ENCODE measurements at places on chromosomes 1 and 21. TPM values are rescaled to one million over a fixed set of nuclear protein-coding genes. Genes with fewer than 3 reads are reported as not detected.
A peak's percentile ranks its signal among the peaks of the same experiment; 100 is the strongest.

Gene PRKCZ
- 22.1 TPM for total RNA-seq

Gene SPATA45
- total RNA-seq, result not detected

Gene CYYR1
- total RNA-seq, result 3.6 TPM

Gene IL12RB2
- total RNA-seq, result 0.43 TPM

Gene INSRR
- total RNA-seq, result not detected

Gene FGGY
- total RNA-seq, result 72.2 TPM

- DNase-seq, result no peak
Observed at GRCh38 chr1:91124989-91125417, 103.2 kb upstream of the ZNF644 start.

GRCh38 chr1:235873045-235873444, 6.3 kb upstream of the LYST start:
- DNase-seq, result no peak

GRCh38 chr1:36257375-36257767, 33.1 kb downstream of the THRAP3 start:
- DNase-seq, result no peak

DNA sequence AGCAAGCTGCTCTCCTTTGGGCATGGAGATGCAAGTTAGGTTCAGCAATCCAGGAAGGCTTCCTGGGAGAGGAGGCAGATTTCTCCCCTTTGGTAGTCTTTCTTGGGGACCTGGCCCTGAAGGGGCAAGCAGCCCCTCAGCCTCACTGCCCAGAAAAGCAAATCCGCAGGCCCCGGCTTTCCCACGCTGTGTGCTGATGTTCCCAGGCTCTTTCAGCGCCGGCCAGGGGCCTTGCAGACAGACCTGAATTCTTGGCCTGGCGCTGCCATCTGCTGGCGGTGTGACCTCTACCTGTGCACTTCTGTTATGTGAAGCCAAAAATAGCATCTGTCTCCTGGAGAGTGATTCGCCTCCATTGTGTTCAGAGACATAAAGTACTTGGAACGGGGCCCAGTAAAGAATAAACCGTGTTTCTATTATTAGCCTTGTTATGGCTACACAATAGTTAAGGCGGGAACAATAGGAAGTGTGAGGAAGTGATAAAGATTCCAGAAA, 64.8 kb downstream of the ALPL start:
- peak; percentile 81 for DNase-seq

DNA sequence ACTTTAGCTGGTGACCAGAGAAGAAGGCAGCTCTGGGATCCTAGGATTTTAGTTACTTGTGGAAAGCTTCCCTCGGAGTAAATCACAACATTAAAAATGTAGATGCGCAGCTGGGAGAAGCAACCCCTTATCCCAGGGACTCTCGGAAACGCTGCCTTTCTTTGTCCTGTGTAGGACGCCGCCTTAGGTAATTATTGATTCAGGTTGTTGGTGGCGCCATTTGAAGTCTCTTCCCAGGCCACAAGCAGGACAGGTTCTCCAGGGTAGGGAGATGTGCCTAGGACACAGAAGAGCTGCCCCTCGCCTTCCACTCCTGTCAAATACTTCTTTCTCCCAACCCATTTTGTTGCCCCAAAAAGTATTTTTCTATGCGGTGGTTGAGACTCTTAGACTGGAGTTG, 10.3 kb downstream of the SLC37A1 start:
- DNase-seq, result no peak

GRCh38 chr1:43954036-43954435, 7.3 kb downstream of the IPO13 start:
- no peak for DNase-seq

GRCh38 chr1:183694755-183695154, 41.6 kb upstream of the APOBEC4 start:
- DNase-seq, result no peak

- DNase-seq, result no peak
Observed at GRCh38 chr1:234885601-234886000, 243.0 kb downstream of the TOMM20 start.

DNA sequence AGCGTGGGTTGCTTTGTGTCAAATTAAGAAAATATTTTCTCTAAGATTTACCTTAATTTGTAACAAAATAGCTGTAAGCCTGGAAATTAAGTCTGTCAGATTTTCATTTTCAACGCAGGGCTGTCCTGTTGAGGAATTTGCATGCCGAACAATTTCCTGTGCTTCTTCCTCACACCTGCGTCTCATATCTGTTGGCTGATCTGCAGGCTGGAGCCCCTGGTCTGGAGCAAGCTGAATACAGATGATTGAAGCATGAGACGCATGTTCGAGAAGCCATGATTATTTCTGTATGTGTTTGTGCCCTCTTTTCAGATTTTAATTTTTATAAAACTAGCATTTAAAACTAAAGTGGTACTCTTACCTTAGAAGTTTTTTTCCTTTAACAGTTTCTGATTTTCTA, 9.8 kb downstream of the MIXL1 start:
- no peak for DNase-seq

GRCh38 chr1:97364086-97364485, 556.7 kb downstream of the DPYD start:
- no peak for DNase-seq

DNA sequence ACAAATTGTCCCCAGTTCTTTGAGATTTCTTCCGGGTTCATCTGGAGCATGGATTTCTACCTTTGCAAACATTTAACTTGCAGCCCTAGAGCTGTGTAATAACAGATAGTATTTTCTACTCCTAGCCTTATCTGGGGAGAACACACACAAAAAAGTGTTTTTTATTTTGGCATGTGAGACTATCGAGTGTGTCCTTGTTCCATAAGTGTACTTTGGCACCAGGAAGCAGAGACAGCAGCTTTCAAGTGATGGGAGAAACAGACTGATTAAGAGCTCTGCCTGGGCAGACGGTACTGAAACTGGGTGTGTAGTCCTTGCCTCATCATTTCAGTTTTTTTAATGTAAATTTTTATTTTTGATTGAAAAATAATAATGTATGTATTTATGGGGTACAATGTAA, 297.4 kb downstream of the ST6GALNAC3 start:
- no peak for DNase-seq

DNA sequence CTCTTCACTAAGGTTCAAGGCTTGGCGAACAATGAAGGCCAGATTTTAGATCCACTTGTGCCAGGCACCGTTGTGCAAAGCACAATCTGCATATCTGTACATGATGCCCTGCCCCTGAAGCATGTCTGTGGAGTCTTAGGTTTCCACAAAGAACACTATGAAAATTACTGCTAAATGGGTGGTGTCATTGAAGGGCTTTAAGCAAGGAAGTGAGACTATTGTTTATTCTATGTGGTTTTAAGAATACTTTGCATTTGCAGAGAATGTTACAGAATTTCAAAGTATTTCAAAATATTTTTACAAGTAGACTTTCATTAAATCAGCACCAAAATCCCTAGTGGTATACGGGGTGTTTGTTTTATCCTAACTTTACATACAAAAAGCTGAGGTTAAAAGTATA, 8.8 kb downstream of the TSEN15 start:
- DNase-seq, result no peak

DNA sequence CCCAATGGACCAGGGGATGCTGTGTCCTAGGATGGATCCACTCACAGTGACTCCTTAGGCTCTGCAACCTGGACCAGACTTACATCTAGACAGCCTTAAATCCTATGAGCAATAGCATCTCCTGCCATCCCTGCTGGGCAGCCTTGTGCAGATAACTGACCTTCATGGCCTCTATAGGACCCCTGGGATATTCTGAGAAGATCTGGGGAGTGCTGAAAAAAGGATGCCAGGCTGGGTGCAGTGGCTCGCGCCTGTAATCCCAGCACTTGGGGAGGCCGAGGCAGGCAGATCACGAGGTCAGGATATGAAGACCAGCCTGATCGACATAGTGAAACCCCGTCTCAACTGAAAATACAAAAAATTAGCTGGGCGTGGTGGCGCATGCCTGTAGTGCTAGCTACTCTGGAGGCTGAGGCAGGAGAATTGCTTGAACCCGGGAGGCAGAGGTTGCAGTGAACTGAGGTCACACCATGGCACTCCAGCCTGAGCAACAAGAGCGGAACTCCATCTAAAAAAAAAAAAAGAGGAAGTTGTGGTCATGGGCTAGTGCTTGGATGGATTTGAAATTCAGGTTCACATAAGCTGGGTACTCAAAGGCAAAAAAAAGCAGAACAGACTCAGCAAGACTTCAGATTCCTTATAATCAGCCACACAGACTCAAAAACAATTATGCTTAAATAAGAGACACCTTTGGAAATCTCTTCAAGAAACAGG, 10.9 kb upstream of the SH2D1B start:
- DNase-seq, result no peak

GRCh38 chr21:46099476-46099875, 1.6 kb downstream of the COL6A2 start:
- peak; percentile 42 for DNase-seq

GRCh38 chr1:150613061-150613920, 16.1 kb downstream of the ENSA start:
- no peak for DNase-seq

DNA sequence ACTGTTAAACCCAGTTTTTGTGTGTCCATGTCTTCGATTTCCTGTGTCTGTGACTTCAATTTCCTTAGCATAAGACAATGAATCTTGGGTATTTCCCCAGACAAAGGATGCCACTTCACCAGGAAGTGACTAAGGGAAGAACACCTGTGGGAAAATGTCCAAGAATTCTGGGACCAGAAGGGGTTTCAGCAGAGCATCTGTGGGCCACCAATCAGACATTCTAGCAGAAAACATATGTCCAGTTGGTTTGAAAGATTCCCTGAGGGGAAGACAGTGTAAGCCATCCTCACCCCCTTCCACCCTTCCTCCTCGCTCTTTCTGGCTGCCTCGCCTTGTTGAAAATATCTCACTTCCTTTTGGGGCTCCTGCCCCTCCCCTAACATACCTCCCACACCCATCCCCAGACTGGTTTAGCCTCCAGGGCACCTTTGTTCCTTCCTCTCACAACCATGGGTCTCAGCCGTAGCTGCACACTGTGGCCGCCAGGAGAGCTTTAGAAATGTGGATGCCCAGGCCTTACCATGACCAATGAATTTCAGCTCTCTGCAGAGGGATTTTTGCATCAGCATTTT, 25.5 kb upstream of the IFNAR1 start:
- DNase-seq, result no peak

DNA sequence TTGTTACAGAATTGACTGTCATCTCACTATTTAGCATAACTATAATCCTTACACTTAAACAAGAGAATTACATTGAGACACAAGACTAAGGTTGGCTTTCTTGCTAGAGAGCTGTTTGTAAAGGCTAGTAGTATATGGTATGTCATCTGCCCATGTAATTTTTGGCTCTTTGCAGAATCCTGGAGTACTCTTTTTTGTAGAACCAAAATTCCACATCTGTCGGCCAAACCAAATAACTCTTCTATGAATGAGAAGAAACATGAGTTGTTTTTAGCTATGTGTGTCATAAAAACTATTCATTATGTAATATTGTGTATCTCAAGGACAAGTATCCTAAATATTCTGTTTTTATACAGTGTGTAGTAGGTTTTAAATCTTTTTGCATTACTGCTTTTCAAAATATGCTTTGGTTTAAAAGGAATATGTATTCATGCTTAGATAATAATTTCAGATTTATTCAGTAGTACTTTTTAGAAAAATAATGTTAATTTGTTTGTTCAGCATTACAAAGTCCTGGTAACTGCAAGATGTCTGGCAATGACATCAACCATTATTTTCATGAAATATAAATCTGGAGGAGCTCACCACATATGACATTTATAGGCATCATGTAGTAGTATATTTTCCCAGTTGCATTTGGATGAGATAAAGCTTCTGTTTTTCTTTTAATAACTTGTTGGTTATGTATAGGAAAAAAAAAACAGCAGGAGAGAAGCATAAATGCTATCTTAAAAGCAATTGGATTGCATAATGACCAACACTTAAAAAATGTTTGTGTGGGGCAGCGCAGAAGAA, 159.8 kb downstream of the HS2ST1 start:
- DNase-seq, result no peak

DNA sequence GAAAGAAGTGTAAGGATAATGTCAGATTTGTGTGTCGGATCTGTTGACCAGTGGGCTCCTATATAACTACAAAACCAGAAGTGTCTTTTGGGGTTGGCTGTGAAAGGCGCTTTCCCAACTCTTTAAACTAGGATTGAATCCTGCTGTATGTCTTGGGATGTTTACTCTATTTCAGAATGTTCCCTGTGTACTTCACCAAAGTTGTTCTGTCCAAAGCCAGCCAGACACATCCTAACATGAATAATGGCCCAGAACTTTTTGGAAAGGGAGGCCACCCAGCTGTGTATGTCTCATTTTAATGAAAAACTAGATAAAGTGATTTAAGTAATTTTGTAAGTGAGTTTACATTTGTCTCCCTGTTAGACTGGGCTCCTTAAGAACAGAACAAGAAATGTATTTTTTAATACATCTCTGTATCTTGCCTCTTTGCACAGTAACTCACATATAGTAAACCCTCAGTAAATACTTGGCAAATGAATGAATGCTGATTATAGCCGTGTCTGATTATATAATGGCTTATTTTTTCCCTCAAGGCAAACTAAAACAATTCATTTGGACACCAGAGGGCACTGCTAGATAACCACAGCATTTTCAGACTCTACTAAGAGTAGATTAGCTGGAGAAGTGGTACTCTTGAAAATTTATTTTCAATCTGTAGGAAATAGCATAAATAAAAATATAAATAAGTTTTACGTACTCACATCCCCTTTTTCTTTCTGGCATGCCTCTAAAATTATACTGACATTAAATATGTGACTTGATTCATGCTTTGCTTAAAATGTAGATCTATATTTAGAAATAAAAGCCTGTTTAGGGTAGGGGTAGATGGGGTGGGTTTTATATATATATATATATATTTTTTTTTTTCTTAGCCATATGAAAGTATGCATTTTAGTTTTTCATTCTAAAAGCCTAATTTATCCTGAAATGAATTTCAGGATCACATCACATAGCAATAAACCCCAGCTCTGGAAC, 23.8 kb downstream of the TSEN15 start:
- no peak for DNase-seq

- no peak for DNase-seq
Observed at GRCh38 chr1:117919376-117919775, 10.0 kb downstream of the GDAP2 start.

DNA sequence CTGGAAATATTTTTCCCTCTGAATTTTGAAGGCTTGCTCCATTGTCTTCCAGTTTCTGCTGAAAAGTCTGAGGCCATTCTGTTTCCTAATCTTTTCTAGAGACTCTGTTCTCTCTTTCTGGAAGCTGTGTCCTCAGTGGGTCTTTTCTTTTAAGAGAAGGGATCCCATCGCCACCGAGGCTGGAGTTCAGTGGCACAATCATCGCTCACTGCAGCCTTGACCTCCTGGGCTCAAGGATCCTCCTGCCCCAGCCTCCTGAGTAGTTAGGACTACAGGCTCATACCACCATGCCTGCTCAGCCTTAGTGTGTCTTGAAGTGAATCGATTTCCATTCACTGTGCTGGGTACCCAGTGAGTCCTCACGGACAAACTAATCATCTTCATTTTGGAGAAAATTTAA, 9.6 kb upstream of the LRP8 start:
- DNase-seq, result peak; percentile 6

GRCh38 chr1:107941123-107941522, 23.9 kb downstream of the VAV3 start:
- no peak for DNase-seq
